Activated CD4-positive, alpha-beta T cell treated with anti-CD3 and anti-CD28 coated beads for 4 hours (primary cell): ENCODE measurements at places on chromosomes 4 and X.
A peak's percentile ranks its signal among the peaks of the same experiment; 100 is the strongest.

- peak; percentile 58 for DNase-seq
Measured at GRCh38 chr4:81472281-81473182, 825 bp upstream of the RASGEF1B start.

- DNase-seq = no peak
Measured at GRCh38 chr4:78720994-78721677, 55.0 kb upstream of the BMP2K start.

DNA sequence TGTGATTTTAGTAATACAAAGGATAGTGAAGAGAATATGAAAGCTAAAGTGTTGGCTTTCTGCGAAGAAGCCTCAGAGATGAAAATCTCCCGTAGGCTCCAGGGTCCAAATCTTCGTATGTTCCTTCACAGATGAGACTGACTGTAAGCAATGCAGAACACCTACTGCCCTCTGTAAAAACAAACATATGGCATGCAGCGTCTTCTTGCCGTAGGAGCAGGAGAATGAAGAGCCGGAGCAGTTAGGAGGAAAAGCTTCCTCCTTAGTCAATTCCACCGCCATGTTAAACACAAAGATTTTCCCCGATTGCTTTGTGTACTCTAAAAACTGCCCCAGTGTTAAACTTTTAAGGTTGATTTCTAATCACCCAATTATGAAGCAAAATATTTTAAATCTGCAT is 22.5 kb downstream of the RWDD4 start:
- no peak for DNase-seq

DNA sequence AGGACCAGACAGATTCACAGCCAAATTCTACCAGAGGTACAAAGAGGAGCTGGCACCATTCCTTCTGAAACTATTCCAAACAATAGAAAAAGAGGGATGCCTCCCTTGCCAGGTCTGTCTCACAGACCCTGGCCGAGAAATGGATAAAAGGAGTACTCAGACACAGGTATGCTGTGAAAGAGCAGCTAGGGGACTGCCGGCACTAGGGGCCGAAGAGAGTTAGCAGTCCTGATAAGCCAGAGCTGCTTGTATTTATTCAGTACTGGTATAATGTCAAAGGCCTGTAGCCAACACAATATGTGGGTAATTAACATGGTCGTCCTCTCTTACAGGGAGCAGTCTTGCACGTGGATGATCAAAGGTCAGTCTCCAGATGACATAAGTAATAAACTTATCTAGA is 1042.1 kb upstream of the LCORL start:
- no peak for DNase-seq
